ENCODE measurements at places on chromosomes 16 and 17. TPM values are rescaled to one million over a fixed set of nuclear protein-coding genes. Genes with fewer than 3 reads are reported as not detected.

The TBC1D26 gene
- not detected for total RNA-seq

The GAS2L2 gene
- not detected for total RNA-seq

The COG7 gene
- total RNA-seq, result 7.6 TPM

The HIGD1B gene
- total RNA-seq, result not detected

The AANAT gene
- not detected for total RNA-seq

The TP53TG3 gene
- total RNA-seq, result not detected

The TMEM238L gene
- total RNA-seq, result not detected

The ATAD5 gene
- 0.68 TPM for total RNA-seq

The KCNH6 gene
- not detected for total RNA-seq

The KCNAB3 gene
- not detected for total RNA-seq

The CD300H gene
- not detected for total RNA-seq

The C16orf74 gene
- 12.2 TPM for total RNA-seq

The SYNGR3 gene
- total RNA-seq, result 1.4 TPM

The JUP gene
- 28.9 TPM for total RNA-seq

The HOXB8 gene
- 0.47 TPM for total RNA-seq

The CREBBP gene
- total RNA-seq, result 20.7 TPM

The PLCG2 gene
- total RNA-seq, result under 0.01 TPM

The APOH gene
- not detected for total RNA-seq

The KRT23 gene
- not detected for total RNA-seq

The NR1D1 gene
- total RNA-seq, result 1.2 TPM

The GGT6 gene
- not detected for total RNA-seq

The RNU2-1 gene
- not detected for total RNA-seq

The RANGRF gene
- total RNA-seq, result 21.1 TPM

The RND2 gene
- total RNA-seq, result 0.26 TPM

The HBA1 gene
- 1.9 TPM for total RNA-seq

The ABCA6 gene
- 61.4 TPM for total RNA-seq

The PERCC1 gene
- total RNA-seq, result not detected

The RHBDF1 gene
- 49.1 TPM for total RNA-seq

The CEMP1 gene
- not detected for total RNA-seq

The DHX58 gene
- 10.9 TPM for total RNA-seq

The ADAM11 gene
- total RNA-seq, result 2.7 TPM

The DCAF7 gene
- total RNA-seq, result 24.0 TPM

The ZACN gene
- not detected for total RNA-seq

The TMEM235 gene
- total RNA-seq, result not detected

The KRTAP16-1 gene
- not detected for total RNA-seq

The CHRNB1 gene
- 3.7 TPM for total RNA-seq

The ARL5C gene
- total RNA-seq, result not detected

The CHST5 gene
- not detected for total RNA-seq

The SPN gene
- not detected for total RNA-seq

The VTN gene
- total RNA-seq, result 17.4 TPM

All from pericardium fibroblast (primary cell).